ENCODE measurements at places on chromosomes 13 and 19.

DNA sequence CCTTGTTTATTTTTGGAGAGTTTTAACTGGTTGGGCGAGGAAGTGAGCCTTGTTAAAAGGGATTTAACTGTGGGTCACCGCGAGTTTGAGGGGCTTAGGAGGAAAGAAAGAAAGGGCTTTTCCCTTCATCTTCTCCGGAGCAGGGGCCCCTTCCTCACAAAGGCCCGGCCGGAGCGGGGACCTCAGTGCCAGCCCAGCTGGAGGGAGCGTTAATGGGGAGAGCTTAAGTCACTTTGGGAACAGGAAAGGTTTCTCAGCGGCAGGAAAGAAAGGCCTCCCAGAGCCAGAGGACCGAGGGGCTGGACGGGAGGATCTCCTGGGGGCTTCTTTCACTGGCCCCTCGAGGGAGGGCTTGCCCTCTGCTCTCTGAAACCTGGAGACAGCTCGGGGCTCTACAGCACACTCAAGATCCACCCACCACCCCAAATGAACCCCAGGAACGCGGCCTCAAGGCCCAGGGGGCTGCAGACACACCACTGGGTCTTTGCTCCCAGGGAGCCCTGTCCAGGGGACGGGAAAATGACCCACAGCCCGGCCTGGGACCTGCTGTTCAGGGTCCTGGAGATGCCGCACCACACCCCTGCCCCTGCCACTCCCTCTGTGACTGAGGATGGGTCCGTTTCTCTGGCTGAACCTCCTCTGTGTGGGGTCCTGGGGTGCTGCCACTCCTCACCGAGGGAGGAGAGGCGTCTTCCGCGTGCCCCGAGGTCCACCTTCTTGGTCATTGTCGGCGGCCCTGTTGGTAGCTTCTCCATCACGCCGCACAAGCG lies 128.3 kb downstream of the URI1 start:
- DNase-seq: no peak

- DNase-seq: no peak
Observed at GRCh38 chr13:112324116-112324515, 52.0 kb upstream of the SPACA7 start.

- no peak for DNase-seq
Observed at GRCh38 chr19:6767081-6767356, 216 bp downstream of the SH2D3A start.

GRCh38 chr19:35607661-35608060 lies 4.9 kb upstream of the HAUS5 start:
- DNase-seq: no peak

DNA sequence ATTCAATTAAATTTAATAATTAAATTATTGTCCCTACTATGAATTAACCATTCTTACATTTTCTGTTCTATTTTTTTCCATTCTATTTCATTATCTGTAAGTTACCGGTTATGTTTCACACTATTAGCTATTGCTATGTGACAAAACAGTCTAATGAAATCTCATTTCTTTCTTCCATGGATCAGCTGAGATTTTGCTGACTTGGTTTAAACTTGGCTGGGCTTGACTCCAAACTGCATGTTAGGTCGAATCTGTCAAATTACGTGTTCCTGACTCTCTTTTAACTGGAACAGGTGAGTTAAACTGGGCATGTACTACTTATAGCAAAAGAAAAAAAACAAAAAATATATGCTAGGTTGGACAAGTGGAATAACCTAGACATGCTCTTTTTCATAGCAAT lies 1464.4 kb downstream of the OLFM4 start:
- DNase-seq: no peak

GRCh38 chr13:26202365-26202972 lies 19.6 kb downstream of the RNF6 start:
- no peak for DNase-seq

Data from stimulated activated CD4-positive, alpha-beta T cell treated with anti-CD3 and anti-CD28 coated beads, TNF-alpha, amount 100 ng/mL, for 1 hour (primary cell).